Dermis microvascular lymphatic vessel endothelial cell (primary cell): ENCODE measurements at places on chromosomes 4 and X. TPM values are rescaled to one million over a fixed set of nuclear protein-coding genes. Genes with fewer than 3 reads are reported as not detected.

DNA sequence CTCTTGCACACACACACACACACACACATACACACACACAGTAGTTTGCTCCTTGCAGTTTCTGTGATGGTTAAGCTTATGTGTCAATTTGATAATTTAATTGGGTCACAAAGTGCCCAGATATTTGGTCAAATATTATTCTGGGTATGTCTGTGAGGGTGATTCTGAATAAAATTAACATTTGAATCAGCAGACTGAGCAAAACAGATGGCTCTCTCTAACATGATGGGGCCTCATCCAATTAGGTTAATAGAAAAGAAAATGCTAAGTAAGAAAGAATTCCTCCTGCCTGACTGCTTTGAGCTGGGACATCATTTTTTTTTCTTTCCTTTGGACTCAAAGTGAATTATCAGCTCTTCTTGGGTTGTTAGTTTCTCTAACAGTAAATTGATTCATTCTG, 191.2 kb upstream of the INTU start:
- DNase-seq = no peak

DNA sequence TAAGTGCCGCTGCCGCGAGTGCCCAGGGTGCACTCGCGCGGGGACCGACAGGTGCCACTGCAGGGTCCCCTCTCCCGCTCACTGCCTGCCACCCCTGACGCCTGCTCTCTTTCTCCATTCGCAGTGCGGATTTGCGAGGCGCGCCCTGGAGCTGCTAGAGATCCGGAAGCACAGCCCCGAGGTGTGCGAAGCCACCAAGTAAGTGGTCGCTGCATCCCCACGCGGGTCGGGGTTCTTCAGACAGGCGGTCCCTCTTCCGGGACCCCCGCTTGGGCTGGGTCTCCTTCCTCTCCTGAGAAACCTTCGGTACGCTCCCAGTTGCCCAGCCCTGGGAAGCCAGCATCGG, 547 bp downstream of the GUCY1A1 start:
- DNase-seq = no peak

Gene NAT8L
- under 0.01 TPM in 2 replicates for total RNA-seq

- no peak for DNase-seq
These were observed 2.1 kb upstream of the SCRG1 start for GRCh38 chr4:173401063-173401462.

Gene MAGEB2
- total RNA-seq = not detected in 2 replicates

- DNase-seq = no peak
These were observed 225.8 kb downstream of the FGF13 start for GRCh38 chrX:138485767-138486166.
